ENCODE measurements at places on chromosomes 7 and 10. TPM values are rescaled to one million over a fixed set of nuclear protein-coding genes. Genes with fewer than 3 reads are reported as not detected.

DNA sequence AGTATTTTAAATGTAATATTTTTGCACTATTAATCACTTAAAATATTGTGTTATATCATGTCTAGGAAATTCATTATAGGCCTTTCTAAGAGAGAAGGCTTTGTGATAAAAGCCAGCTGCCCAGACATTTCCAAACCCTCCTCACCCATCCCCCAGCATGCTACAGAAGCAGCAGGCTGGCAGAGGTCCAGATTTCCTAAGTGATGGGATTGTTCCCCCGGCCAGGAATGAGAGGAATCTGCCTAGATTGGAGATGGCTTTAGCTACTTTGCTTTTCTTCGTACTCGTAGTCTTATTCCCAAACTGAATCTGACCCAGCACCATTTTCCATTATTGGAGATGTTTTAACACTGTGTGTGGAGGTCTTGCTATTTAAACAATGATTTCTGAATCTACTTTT, 29.4 kb downstream of the CDK14 start:
- peak; percentile 83 for DNase-seq

- DNase-seq, result no peak
Observed at GRCh38 chr10:132208462-132209050, 21.8 kb downstream of the DPYSL4 start.

DNA sequence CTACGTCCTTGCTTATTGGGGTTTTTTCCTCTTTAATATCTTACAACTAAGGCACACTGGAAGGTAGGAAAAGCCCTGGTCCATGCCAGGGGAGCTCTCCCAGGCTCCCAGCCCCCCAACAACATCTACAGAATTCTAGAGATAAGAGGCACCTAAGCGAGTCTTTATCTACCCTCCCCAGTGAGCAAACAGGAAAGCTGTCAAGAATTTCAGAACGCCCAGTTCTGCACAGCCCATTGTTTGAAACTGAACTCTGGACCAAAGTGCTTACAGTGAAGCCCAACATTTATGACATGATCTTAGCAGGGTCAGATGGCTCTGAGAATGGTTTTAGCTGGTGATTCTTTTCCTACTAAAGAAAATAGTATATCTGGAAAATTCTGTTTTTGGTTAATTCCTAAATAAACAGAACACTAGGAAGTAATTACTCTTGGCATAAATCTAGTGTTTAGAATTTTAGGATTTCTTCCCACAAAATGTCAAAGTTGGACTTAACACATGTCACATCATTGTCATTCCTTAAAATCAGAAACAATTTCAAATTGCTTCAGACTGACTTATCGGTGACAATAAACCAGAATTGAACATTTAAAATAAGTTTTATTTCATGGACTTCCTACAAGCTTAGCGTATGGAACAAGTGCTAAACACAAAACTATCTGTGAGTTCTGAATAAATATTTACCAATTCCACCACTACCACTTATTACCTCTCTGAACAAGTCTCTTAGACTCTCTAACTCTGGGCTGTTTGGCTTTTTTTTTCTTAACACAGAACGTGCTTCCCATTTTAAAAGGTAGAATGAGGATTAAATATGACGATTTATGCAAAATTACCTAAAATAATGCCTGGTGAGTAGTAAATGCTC, 31.3 kb upstream of the RNF32 start:
- DNase-seq, result no peak

DNA sequence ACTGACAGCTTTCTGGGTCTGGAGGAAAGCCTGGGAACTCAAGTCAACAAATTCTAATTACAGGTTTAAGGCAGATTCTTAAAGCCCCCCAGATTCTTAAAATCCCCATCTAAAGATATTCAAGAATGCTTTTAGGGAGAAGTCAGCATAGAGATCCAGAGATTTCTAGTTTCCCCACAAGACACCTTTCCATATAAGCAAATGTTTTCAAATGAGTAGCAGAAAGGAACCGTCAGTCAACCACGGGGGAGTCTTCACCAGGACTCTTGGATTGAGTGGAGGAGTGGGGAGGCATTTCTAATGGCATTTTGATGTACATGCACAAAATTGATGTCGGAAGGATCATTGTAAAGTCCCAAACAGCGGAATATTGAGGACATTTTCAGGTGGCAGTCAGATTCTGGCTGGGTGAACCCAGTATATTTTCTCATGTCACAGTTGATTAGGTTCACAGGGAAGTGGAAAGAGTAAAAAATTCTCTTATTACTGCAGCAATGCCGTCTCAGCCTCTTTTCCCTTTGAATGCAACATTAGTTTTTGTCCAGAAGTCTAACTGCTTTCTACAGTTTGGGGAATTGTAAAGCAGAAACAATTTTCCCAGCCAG, 191.7 kb upstream of the YAE1 start:
- DNase-seq, result no peak

- no peak for DNase-seq
Observed at GRCh38 chr10:89164080-89164479, 43.0 kb downstream of the CH25H start.

- DNase-seq, result no peak
Observed at GRCh38 chr7:25839084-25839769, 312.8 kb upstream of the NFE2L3 start.

GRCh38 chr10:71367271-71367670, 29.4 kb upstream of the CDH23 start:
- no peak for DNase-seq

- no peak for DNase-seq
Observed at GRCh38 chr10:15188603-15189002, 20.1 kb upstream of the NMT2 start.

DNA sequence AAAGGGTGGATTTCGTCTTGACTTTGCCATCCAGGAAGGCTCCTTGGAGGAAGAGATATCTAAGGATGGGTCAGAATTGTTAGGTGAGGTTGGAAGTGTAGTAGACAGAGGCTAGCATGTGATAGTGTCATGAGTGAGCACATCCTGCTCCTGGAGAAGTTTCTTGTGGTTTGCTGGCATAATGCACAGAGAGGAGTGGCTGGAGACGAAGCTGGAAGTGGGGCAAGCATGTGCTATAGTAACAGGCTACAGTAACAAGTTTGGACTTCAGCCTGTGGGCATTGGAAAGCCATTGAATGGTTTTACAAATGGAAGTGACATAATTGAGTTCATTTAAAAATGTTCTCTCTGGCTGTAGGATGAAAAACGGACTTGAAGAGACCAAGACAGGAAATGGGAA, 175.6 kb upstream of the VWC2 start:
- no peak for DNase-seq

DNA sequence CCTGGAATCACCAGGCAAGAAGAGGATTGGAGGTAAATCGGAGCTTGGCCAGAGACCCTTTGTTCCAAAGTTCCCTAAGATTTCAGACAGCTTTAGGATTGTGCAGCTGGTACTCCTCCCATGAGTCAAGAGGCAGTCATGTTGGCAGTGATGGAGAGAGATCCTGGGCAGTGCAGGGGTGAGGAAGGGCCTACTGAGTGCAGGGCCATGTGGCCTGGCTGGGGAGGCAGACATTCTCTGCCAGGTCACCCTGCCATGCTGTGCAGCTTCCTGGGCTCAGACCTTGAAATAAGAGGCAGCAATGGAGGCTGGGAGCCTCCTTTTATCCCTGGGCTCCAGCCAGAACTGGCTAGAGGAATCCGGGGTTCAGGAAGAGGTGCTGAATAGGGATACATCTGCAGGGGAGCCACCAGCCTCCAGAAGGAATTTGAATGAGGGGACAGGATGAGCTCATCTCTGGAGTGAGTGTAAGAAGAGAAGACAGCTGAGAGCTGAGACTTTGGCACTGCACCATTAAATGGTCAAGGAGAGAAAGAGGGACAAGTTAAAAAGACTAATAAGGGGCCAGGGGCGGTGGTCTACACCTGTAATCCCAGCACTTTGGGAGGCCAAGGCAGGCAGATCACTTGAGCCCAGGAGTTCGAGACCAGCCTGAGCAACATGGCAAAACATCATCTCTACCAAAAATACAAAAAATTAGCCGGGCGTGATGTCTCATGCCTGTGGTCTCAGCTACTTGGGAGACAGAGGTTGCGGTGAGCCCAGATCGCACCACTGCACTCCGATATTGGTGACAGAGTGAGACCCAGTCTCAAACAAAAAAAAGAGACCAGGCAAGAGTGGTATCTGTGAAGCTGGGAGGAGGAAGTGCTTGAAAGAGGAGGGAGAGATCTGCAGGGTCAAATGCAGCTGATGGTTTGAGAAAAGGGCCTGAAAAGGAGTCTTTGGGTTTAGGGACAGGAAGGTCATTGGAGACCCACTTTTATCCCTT, 12.0 kb downstream of the SFTPD start:
- no peak for DNase-seq

DNA sequence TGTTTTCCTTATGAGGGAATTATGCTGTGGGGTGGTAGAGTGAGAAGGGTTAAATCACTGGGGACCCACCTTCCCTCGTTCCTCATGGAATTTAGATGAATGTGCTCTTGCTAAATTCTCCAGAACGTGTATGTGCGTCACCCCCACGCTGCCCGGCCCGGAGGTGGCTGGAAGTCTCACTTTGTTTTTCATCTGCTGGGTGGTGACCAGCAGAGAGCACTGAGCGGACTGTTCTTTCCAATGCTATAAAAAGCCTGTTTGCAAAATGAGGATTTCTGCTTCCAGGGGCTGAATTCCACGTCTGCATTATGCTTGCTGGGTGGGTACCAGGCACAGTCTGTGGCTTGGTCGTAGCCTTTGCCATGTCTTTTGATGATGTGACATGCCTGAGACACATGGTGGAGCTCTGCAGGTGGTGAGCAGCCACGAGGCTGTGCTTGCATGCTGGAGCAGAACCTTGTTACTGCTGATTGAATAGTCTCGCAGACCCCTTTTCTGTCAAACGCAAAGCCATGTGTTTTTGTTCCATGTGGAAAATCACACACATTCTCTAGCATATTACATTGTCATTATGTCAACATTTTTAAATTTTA, 31.9 kb upstream of the INSYN2A start:
- no peak for DNase-seq

DNA sequence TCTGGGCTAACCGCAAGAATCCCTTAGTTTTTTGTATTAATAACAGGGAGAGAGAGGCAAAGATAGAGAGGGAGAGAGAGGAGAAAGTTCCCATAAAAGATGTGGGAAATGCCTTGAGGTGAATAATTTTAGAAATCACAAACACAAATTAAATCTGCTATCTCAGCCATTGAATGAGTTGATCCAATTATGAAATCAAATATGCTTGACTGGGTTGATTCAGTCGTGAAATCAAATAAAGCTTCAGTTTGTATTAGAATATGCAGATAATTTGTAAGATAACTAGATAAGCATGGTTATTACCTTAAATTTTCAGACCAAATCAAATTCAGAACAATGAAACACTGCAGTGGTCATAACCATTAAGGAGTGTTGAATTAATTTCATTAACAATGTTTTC, 68.9 kb downstream of the SEMA3A start:
- DNase-seq, result no peak

DNA sequence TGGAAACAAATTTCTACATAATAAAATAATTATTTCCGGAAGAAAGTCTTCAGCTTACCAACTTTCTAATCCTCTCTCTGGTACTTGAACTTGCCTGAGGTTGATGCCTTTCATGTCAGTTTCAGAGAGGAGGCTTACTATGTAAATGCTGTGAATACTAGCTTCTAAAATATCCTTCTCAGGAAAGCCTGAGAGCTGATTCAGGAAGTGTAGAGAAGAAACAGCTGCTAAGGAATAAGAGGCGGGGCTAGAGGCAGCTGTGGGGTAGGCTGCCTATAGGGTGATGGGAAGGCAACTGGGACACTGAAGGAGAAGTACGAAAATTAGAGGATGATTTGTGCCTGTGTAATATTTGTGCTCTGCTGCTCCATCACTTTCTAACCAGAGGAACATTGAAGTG, 69.3 kb downstream of the AVL9 start:
- DNase-seq, result peak; percentile 55

- no peak for DNase-seq
Observed at GRCh38 chr7:89926701-89927100, 227.6 kb upstream of the STEAP1 start.

DNA sequence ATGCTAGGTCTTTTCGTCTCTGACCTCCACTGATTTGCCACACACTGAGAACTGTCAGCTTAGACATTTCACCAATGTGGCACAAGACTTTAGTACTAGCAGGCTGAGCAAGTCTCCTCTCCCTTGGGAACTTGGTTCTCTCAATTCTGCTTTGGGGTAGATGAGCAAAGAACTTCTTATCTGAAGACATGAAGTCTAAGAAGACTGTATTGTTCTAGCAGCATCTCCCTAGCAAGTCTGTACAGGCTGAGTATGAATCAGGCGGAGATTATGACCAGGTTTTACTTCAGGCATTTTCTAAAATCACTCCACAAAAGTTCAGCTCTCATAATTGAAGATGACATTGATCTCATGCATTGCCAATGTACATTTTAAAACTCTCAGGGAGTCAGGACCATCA, 23.8 kb upstream of the STN1 start:
- no peak for DNase-seq

- no peak for DNase-seq
Observed at GRCh38 chr7:73705551-73705920, 13.9 kb downstream of the STX1A start.

GRCh38 chr10:73576890-73577591, 14.1 kb downstream of the USP54 start:
- no peak for DNase-seq

DNA sequence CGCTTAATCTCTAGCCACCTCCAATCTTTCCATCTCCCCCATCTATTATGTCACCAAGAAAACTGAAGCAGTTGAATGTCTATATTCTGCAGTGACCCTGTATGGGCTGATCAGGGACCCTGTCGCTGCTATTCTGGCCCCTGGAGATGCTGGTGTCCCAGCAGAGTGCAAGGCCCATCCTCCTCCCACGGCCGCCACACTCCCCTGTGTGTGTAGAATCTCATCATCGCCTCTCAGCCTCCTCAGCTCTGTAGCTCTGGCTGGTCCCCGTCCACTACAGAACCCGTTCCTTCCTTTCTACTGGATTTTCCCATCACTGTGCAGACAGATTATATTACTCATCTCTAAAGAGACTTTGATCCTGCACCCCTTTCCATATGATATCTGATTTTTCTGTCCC, 235.8 kb upstream of the PFKP start:
- DNase-seq, result no peak

GRCh38 chr7:28179120-28180030, 1.2 kb downstream of the JAZF1 start:
- peak; percentile 42 for DNase-seq

PCLO gene
- 14.5 TPM for polyA plus RNA-seq

ADAP1 gene
- polyA plus RNA-seq, result 11.0 TPM

PON3 gene
- 2.5 TPM for polyA plus RNA-seq

HTR5A gene
- polyA plus RNA-seq, result not detected

SORCS3 gene
- polyA plus RNA-seq, result 4.2 TPM

NRCAM gene
- 27.3 TPM for polyA plus RNA-seq

ADRA2A gene
- polyA plus RNA-seq, result 2.9 TPM

PHYHIPL gene
- polyA plus RNA-seq, result 15.9 TPM

CLDN4 gene
- polyA plus RNA-seq, result 56.5 TPM

C7orf57 gene
- 0.95 TPM for polyA plus RNA-seq

IKZF1 gene
- polyA plus RNA-seq, result 1.3 TPM
